Thyroid gland (tissue), 4 donors: ENCODE measurements at places on chromosomes 7 and 10. TPM values are rescaled to one million over a fixed set of nuclear protein-coding genes. Genes with fewer than 3 reads are reported as not detected.
A peak's percentile ranks its signal among the peaks of the same experiment; 100 is the strongest.

DNA sequence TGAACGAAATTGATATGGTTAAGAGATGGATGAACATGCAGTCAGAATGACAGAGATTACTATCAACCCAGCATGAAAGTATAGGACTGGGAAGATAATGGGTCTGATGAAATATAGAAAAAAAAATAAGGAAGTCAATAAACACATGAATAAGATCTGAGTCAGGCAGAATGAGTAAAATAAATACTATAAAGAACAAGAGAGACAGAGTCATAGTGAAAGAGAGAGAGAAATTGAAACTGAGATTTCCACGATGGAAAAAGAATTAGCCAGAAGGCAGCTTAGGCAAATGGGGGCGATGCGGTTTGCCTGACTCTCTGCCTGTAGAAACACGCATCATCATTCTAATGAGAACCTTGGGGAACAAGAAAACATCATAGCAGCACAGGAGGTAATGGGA, 26.6 kb downstream of the SEMA3D start:
- peaks cover 20% of the 10 kb centered on the region for H3K4me1 ChIP-seq
- H3K27me3 ChIP-seq, result no peaks in the 10 kb centered on the region
- no peak for DNase-seq
- H3K27ac ChIP-seq, result no peak overlapping the region
- H3K4me3 ChIP-seq, result no peak overlapping the region

DNA sequence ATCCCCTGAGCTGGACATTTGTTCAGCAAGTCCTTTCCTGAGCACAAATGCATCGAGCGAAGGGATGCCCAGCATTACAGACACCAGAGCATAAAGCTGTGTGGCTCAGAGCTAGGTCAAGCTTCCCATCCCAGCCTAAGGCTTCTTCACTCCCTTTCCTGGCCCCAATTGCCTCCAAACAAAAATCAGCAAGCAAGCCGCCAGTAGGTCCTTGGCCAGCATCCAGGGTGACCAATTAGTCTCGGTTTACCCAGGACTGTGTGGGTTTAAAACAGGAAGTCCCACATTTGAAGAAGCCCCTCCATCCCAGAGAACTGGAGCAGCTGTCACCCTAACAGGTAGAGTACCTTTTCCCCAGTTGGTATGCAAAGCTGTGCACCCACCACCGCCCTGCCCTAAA, 51.2 kb downstream of the PRKAG2 start:
- peak overlapping the region; percentile 7 for H3K27ac ChIP-seq
- H3K27me3 ChIP-seq, result no peaks in the 10 kb centered on the region
- peaks cover 14% of the 10 kb centered on the region for H3K4me1 ChIP-seq
- DNase-seq, result no peak

- no peak for DNase-seq
- no peak overlapping the region for H3K27ac ChIP-seq
- no peaks in the 10 kb centered on the region for H3K27me3 ChIP-seq
These were observed 31.5 kb downstream of the BTAF1 start for GRCh38 chr10:91955114-91955513.

DNA sequence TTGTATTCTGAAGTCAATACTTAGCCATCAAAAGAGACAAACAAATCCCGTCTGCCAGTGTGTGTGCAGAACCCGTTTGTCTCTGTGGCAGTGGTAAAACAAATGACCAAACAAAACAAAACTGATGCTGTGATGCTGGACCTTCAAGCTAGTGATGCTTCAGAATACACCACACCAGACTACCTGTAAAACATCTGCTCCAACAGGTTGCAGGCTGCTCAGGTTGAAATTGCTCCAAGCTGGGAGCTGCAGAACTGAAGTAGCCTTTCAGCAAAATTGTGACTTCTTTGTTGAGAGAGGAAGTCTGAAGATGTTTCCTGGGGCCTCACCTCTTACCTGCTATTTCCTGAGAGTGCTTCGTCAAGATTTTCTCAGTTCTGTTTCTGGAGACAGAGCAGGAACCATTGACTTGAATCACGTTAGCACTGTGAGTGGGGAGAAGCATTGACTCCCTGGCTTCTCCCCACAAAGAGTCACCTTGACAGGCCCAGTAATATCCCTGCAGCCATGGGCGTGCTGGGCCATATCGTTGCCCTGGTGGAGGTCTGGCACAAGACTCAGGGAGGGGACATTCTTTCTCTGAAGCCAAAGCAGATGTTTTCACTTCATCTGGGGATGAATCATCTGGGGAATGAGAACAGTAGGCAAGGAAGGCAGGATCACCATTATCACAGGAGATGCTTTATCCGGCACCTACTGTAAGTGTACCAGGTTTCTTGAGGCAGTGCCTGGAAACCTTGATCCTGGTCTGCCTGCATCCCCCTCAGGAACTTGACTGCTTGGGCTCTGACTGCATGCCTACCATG, 80.2 kb downstream of the RBM20 start:
- no peak overlapping the region for H3K27ac ChIP-seq
- H3K36me3 ChIP-seq, result no peaks in the 10 kb centered on the region
- H3K4me3 ChIP-seq, result no peak overlapping the region
- no peaks in the 10 kb centered on the region for H3K27me3 ChIP-seq

GRCh38 chr10:61000769-61001730, 57.1 kb upstream of the RHOBTB1 start:
- H3K36me3 ChIP-seq, result no peaks in the 10 kb centered on the region
- H3K27ac ChIP-seq, result no peak overlapping the region
- DNase-seq, result peak; percentile 11
- no peaks in the 10 kb centered on the region for H3K4me1 ChIP-seq
- H3K4me3 ChIP-seq, result no peak overlapping the region
- no peaks in the 10 kb centered on the region for H3K27me3 ChIP-seq

DNA sequence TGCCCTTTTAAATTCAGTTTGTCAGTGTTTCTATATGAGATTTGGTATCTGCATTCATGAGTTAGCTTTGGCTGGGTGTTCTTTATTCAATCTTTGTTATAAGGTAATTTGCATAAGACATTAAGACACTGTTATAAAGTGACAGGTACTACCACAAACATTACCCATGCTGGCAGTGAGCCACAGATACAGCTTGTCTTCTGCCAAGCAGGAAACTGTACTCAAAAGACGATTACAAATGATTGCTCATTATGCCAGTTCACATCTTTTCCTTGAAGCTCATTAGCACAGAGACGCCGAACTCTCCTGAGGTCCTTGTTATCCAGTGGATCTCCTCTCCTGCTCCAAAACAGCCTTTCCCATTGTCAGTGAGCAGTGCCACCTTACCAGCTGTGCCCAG, 30.4 kb downstream of the AMPH start:
- H3K27me3 ChIP-seq, result no peaks in the 10 kb centered on the region
- no peak overlapping the region for H3K4me3 ChIP-seq
- no peak overlapping the region for H3K27ac ChIP-seq

Gene IL6
- total RNA-seq, result 10.9 TPM

Gene TSPAN33
- 5.0 TPM for total RNA-seq
